ENCODE measurements at places on chromosomes 6 and 20.

DNA sequence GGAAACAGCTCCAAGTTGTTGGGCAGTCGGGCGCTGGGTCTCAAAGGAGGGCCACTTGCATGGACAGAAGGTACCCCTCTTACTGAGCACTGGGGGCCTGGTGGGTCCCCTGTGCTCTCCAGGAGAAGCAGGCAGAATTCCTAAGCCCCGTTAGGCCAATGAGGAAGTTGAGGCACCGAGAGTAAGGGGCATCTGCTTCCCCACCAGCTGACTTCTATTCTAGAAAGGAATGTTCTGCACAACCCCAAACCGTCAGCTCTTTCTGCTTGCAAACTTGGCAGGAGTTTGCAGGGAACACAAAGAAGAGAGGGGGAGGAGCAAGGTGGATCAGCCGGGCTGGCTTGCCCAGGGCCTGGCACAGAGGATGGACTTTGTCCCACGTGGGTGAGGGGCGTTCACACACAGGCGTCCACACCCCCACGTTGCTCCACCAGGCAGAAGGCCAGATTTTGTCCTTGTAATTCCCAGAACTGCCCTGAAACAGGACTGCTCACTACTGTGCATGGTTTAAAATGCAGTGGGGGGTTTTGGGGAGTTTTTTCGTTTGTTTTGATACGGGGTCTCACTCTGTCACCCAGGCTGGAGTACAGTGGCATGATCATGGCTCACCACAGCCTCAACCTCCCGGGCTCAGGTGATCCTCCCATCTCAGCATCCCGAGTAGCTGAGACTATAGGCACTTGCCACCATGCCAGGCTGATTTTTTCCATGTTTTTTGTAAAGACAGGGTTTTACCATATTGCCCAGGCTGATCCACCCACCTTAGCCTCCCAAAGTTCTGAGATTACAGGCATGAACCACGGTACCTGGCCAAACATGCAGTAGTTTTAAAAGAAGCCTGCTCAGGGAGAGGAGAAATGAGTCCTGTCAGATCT is 93.3 kb downstream of the SNX5 start:
- DNase-seq: no peak

DNA sequence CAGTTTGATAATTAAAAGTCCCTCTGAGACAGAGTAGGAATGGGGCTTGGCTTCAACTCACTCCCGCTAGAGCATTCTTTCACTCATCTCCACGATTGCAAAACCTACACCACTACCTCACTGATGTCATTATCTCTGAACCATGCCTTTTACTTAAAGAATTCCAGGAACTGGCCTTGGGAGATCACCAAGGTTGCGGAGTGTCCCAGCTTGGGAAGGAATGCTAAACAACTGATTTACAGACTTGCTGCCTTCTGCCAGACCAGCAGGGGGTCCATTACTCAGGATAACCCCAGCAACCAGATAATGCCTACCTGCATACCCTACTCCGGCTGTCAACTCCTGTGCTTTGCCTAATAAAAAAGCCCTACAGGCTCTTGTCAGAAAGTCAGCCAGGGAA is 102.2 kb upstream of the RALGAPA2 start:
- DNase-seq: no peak

- DNase-seq: no peak
These were observed 3.4 kb downstream of the CLPSL1 start for GRCh38 chr6:35784200-35784599.

GRCh38 chr6:14452567-14453527 is 335.3 kb downstream of the CD83 start:
- DNase-seq: peak; percentile 56

GRCh38 chr6:68039641-68040311 is 595.3 kb upstream of the ADGRB3 start:
- DNase-seq: no peak

GRCh38 chr20:12687476-12687875 is 321.3 kb upstream of the SPTLC3 start:
- no peak for DNase-seq

DNA sequence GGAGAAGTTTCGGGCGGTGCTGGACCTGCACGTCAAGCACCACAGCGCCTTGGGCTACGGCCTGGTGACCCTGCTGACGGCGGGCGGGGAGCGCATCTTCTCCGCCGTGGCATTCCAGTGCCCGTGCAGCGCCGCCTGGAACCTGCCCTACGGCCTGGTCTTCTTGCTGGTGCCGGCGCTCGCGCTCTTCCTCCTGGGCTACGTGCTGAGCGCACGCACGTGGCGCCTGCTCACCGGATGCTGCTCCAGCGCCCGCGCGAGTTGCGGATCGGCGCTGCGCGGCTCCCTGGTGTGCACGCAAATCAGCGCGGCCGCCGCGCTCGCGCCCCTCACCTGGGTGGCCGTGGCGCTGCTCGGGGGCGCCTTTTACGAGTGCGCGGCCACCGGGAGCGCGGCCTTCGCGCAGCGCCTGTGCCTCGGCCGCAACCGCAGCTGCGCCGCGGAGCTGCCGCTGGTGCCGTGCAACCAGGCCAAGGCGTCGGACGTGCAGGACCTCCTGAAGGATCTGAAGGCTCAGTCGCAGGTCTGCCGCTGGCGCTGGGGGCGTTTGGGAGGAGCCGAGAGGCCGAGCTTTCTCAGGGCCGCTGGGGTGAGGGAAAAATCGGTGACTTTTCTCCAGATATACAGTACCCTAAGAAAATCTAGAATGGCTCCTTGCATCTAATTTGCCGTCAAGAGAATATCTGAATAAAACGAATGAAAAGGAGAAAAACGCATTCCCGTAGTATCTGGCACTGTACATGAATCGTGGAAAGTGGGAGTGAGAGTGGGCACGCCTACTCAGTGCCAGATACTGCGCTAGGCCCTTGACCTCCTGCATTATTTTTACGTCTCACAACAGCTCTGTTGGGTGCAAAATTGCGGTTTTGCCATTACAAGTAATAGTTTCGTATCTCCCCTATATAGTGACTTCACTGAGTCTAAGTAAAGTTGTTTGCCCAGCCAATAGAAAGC is 1.0 kb downstream of the CALHM6 start:
- DNase-seq: peak; percentile 64

All from CD8-positive, alpha-beta memory T cell (primary cell).